MM.1S (cell line): ENCODE measurements at places on chromosomes 12 and 14.

DNA sequence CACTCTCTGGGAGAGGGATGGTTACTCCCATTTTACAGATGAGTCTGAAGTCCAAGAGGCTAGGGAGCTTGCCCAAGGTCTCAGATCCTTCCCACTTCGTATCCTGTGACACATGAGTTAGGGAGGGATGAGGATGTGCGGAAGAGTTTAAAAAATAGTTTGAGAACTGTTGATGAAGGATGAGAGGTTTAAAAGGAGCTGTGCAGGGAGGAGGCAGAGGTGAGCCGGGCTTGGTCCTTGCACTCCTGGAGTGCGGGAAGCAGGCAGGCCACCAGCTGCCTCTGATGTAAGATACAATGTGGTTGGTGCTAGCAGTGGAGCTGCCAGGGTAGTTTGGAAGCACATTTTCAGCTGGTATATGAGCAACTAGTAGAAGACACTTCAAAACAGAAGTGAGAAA is 46.5 kb downstream of the TSPAN9 start:
- no peak for DNase-seq

DNA sequence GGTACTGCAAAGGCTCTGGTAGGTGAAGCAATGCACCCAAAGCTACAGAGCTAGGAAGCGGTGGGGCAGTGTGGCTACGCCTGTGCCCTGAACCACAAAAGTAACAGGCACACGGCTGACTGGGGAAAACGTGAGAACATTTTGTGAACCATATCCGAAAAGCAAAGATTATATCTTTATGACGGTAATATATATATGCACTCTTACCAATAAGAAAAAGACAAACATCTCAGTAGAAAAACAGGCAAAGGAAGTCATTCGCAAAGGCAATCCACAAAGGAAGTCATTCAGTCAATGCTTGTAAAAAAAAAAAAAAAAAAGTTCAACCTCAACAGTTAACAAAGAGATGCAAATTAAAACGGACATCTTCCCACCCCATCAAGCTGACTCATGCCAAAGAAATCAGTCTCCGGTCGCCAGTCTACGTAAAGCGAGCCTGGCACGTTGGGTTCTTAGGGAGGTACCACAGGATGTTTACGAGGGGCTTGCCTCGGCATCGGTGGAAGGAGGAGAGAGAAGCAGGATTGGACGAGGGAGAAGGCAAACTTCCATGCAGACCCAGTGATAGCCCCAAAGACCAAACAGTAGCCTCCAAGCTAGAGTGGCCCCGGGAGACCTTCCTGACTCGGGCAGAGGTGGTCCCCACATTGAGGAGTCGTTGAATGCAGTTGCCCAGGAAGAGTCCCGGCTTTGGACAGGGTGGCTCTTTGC is 39.4 kb upstream of the PPP2R5C start:
- DNase-seq, result no peak

DNA sequence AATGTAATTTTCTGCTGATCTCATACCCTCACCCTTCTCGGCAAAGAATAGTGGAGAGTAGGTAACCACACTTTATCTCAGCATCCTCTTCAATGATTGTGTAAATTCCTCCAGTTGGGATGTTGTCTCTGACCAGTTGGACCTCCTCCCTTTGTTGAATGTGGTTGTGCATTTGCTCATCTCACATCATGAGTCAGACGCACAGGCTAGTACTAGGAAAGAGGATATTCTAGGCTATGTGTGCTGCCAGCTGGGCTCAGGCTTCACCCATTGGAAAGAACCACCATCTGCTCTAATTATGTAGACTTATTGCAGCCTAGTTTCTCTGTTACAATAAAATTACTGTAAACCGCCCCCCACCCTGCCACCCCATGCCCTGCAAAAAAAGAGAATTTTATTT is 90.3 kb downstream of the LMO3 start:
- no peak for DNase-seq

- DNase-seq, result no peak
Measured at GRCh38 chr12:131893605-131894312, 663 bp upstream of the ULK1 start.

- no peak for DNase-seq
Measured at GRCh38 chr14:60153991-60154390, 11.2 kb downstream of the DHRS7 start.

DNA sequence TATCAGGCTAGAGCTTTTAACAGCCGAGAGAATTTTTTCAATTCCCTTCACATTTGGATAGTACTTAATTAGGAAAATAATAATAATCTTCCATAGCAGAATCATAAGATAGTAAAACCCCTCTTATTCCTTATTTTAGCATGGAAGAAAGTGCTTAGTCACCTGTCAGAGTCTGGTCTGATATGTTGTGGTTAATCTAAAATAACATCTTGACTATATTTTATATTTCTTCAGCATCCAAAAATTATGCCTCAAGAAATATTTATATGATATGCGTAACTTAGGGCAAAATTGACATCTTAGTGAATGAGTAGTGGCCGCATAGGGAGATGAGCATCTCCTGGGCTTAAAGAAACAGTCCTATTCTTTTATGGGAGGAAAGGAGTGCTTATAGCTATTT is 12.8 kb downstream of the CHURC1 start:
- no peak for DNase-seq

- DNase-seq, result no peak
Measured at GRCh38 chr12:116067892-116068291, 209.6 kb downstream of the MED13L start.

DNA sequence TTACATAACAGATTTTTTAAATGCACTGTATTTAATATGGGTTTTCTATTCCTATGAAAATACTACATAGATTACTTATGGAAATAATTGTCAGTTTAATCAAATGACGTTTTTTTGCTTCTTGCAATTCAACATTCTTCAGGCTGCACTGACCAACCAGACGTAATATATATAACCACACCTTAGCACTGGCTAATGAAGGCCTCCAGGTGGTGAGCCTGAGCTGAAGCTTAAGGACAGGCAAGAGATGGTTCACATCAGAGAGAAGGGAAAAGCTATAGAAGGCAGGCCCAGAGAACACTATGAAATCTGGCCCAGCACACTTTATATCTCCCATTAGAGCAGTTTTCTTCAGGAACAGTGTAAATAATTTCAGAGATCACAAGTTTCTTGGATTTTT is 2.8 kb upstream of the MDGA2 start:
- DNase-seq, result no peak

GRCh38 chr14:67580336-67581171 is 19.5 kb downstream of the PIGH start:
- no peak for DNase-seq

DNA sequence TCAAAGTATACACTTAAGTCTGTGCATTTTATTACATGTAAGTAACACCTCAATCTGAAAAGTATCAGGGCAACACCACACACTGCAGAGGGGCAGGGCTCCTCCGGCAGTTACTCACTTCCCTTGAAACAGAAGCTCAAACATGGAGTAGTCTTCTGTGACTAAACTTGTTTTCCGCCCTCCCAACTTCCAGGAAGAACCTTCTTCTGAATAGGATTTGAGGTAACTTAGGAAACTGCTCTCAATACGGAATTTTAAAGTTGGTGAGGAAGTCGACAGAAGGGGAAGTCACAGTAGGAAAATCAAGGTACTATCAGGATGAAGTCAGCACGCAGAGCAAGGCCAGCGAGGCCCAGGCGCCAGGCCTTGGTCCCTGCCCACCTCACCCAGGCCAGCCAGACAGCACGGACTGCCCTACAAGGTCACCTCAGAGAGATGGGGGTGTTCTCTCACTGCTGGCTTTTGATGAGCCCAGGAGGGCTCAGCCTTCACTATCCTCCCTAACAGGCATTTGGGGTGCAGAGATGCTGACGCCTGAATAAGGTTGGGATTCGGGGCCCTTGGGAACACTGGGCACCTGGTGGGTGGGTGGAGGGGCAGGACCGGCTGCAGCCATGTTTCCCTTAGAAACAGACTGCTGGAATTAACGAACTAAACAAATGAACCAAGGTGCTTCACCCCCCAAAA is 5.8 kb downstream of the ANKRD9 start:
- no peak for DNase-seq

DNA sequence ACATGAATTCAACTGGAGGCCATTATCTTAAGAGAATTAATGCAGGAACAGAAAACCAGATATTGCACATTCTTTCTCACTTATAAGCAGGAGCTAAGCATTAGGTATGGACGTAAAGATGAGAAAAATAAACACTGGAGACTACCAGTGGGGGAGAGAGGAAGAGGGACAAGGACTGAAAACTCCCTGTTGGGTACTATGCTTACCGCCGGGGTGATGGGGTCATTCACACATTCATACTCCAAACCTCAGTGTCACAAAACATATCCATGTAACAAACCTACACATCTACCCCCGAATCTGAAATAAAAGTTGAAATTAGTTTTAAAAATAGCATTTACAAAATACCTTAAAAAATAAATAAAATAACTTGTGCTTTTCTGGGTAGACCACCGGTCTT is 80.8 kb upstream of the RAP1B start:
- DNase-seq, result no peak

DNA sequence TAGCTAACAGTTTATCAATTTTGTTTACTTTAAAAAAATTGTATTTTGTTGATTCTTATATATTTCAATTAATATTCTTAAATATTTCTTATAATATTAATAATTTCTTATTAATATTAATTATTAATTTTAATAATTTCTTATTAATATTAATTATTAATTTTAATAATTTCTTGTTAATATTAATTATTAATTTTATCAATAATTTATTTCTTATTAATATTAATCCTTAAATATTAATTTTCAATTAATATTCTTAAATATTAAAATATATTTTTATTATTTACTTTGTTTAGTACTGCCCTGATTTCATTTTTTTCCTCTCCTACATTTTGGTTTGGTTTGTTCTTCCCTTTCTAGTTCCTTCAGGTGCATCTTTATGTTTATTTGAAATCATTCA is 1208.1 kb downstream of the LRFN5 start:
- DNase-seq, result no peak

GRCh38 chr14:61925732-61926435 is 163.7 kb downstream of the SNAPC1 start:
- DNase-seq, result no peak

DNA sequence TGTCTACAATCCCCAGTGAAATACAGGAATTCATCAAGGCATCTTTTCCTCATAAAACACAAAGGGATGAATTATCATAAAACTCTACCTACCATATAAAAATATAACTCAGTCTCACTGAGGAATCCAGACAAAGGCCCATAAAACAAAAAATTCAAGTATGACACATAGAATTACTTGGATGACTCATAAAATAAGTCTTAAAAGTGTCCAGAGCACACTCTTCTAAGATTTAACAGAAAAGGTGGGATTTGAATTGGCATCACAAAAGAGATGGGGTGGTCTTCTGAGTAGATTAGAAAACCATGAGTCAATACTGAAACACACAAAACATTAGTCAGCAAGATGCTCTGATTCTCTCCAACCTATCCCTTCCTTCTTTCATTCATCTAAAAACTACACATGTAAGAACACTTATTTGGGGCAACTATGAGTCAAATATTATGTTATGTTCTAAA is 202.7 kb upstream of the GARIN6 start:
- no peak for DNase-seq

DNA sequence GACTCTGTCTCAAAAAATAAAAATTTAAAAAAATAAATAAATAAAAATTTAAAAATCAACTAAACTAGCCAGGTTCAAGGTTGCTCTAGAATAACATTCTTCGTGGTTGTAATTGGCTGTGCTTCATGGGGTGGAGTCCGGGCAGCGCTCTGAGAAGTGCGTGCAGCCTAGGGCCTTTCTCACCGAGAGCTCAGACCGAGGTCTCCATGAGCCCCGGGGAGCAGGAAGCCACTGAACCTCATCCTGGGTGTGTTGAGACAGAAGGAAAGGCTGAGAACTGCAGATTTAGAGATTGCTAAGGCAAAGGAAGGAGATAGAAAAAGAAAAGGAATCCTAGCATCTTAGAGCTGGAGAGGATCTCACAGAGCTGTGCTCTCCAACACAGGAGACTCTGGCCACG is 14.7 kb downstream of the P2RX4 start:
- no peak for DNase-seq

DNA sequence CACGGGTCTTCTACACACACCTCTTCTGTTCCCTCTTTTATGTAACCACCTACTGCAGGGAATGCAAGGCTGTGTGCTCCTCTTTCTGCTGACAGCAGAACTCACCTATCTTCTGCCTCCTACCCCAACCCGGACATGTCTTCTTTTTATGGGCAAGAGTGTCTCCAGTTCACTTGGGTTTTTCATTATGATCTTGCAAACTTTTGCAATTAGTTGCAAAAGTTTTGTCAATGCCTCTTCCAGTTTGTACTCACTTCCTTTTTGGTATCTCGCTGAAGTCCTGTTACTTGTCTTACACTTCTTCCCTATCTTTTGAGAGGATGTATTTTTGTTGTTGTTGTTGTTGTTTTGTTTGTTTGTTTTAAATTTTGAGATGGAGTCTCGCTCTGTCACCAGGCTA is 50.6 kb downstream of the DRAM1 start:
- DNase-seq, result no peak

DNA sequence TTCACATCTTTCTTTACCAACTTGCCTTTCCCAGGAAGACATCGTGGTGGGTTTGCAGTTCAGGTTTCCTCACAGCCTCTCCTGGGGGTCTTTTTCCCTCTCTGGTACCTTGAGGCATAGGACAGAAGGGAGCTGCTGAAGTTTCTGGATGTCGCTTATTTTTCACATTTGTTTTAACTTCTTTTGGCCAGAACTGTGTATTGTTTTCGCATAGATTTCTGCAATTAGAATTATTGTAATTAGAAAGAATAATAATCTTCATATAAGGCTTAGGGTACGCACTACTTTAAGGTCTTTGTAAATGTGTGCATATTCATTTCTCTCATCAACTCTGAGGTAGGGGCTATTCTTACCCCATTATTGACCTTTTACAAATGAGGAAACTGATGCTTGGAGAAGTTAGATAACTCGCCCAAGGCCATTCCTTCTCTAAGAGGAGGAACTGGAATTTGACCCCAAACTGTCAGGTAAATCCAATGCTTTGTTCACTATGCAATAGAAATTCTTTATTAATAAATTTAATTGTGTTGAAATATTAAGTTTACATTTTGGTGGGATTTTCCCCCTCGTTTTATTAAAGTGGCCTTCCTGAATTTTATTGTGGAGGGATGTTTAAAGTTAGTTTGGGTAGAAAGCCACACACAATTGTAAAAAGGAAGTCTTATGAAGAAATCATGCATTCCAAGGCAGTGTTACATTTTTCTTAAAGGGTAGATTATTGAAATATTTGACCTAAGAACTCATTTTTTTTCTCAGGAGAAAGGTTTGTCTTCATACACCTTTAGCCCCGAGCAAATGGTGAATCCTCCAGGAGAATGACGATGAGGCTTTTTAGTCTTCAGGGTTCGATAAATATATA is 12.1 kb upstream of the SLC38A2 start:
- no peak for DNase-seq

GRCh38 chr14:90381999-90382451 is 14.8 kb upstream of the CALM1 start:
- no peak for DNase-seq
